Activated CD8-positive, alpha-beta memory T cell treated with anti-CD3 and anti-CD28 coated beads for 4 hours (primary cell): ENCODE measurements at places on chromosomes 5 and 9.

- no peak for DNase-seq
Observed at GRCh38 chr5:143521141-143521540, 117.7 kb upstream of the NR3C1 start.

GRCh38 chr5:131899686-131900085 lies 45.8 kb downstream of the MEIKIN start:
- DNase-seq = no peak

- DNase-seq = no peak
Observed at GRCh38 chr9:69376651-69377050, 51.6 kb downstream of the ENTREP1 start.

DNA sequence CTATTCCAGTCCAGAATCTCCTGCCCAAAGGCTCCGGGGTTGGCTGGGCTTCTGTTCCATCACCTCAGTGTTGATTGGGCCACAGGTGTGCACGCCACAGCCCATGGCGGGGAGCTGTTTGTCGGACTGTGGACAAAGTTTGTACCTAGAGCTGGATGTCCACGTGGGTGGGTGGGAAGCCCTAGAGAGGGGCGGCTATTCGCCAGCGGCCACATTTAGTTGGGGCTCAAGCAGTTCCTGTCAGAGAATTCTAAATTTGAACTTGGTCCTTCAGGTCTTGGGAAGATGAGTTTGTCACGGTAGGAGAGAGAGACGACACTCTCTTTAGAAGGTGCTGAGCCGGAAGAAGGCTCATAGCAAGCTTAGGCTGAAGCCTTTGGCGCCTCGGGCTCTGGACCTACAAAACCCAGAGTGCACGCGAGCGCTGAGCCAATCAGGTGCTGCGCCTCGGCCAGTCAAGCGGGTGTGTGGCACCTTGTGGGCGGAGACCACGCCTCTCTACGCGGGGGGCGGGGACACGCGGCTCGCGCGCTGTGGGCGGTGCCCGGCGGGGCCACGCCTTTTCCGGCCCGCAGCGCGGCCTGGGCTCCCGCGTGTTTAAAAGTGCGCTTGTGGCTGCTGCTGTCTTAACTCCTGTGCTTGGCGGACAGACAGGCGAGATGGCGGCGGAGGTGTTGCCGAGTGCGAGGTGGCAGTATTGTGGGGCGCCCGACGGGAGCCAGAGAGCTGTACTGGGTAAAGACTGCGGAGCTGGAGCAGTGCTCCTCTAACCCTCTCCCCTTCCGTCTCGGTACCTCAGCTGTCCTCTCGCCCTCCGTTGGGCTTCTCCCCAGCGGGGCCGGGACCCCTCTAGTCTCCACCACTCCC lies at the start of gene POLR1E:
POLR1E (plus strand) TSS at position 560 of the 867 bp plus-strand sequence; CDS start at position 660, 100 bp downstream.
- peak; percentile 92 for DNase-seq

DNA sequence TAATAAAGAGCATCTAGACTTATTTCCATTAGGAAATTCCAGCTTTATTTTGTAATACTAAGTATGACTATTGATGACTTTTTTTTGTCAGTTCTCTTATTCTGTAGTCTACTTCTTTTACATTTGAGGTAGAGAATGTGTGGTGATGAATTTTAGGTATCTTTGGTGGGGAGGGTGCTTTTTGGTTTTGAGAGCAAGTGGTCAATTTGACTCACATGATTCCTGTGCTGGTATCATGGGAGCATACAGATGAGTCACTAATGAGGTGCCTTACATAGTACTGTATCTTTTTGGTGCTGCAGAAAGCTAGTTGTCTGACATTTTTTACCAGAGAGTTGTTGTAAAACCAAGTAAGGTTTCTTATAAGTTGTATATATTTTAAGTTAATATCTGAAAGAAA lies 35.3 kb downstream of the ERBIN start:
- no peak for DNase-seq

DNA sequence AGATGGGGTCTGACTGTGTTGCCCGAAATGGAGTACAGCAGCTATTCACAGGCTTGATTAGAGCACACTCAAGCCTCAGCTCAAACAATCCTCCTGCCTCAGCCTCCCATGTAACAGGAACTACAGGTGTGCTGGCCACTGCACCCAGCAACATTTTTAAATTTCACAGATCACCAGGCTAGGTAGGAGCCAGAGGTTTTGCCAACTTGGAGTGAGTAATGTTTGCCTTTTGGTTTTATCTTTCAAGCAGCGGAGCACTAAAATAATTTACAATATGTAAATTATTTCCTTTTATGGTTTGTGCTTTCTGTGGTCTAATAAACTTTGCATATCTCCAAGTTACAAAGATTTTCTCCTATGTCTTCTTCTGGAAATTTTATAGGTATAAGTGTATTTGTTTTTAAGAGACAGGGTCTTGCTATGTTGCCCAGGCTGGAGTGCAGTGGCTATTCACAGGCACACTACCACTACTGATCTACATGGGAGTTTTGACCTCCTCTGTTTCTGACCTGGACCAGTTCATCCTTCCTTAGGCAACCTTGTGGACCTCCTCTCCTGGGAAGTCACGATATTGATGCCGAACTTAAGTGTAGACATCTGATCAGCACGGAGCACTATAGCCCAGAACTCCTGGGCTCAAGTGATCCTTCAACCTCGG lies 67.2 kb upstream of the SUSD1 start:
- no peak for DNase-seq

DNA sequence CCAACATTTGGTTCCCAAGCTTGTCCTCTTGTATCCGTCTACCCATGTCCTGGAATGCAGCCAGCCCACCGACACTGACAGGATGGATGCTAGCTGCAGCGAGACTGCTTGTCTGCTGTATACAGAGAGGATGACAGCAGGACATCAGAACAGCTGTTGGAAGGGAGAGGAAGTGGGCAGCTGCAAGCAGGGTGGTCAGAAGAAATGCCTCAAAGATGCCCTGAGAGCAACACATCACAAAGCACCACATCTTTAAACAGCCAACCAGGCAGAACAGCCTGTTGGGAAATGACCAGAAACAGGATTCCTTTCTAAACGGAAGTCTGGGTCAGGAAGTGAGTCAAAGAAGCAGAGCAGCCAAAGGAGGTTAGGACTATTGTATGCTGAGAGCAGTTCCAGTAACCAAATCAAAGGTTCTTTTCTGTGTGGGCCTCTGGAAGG lies 219.1 kb downstream of the NDUFS4 start:
- DNase-seq = no peak

GRCh38 chr5:54273715-54274114 lies 36.7 kb downstream of the ARL15 start:
- DNase-seq = no peak

DNA sequence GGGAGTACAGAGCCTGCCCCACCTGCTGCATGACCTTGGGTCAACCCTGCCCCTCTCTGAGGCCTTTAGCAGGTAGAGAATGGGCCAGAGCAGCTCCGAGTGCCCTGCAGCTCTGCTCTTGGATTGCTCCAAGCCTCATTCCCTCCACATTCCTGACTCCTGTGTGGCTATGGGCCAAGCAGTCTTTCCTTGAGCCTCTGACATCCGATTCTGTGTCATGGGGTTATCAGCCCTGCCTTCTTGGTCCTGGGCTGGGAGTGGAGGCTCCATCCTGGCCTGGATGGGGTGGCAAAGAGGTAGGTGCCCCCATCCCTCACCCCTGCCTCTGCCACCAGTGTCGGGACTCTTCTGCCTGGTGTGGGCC lies 13.7 kb downstream of the FPGS start:
- DNase-seq = no peak

GRCh38 chr5:108079753-108080152 lies 302.1 kb downstream of the FBXL17 start:
- no peak for DNase-seq

- DNase-seq = no peak
Observed at GRCh38 chr5:161934486-161934885, 86.6 kb downstream of the GABRA1 start.

- no peak for DNase-seq
Observed at GRCh38 chr5:65663804-65664521, 39.1 kb downstream of the SHLD3 start.

DNA sequence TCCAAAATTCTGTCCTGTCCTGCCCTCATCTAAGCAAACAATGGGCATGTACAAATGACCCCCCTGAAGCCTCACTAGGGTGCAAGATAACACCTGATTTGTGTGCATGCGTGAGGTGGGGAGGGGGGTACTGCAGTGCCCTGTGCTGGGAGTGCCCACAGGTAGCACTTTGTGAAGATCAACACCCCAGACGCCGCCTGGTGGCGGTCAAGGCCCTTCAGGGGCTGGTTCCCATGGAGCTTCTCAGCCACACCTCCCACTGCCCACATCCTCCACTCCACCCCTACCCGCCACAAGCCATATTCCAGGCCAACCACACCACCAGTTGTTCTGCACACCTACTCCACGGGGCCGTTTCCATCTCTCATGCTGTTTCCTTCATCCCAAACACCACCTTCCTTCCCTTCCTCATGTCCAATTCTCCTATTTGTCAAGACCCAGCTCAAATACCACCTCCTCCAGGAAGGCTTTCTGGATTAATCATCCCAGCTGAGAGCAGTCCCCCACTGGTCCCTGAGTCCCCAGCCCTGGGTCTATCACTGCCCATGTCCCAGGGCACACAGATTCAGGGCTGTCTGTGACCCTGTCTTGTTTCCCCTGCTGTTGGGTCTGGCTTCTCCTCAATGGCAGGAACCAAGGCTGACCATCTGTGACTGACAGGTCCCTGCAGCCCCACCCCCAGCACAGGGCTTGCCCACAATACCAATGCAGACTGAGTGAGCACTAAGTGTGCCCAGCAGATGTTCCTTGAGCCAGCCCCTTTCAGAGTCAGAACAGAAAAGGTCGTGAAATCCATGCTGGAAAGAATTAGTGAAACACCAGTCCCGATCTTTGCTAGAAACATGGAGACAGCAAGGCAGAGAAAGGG lies 178.4 kb downstream of the PAX5 start:
- no peak for DNase-seq

DNA sequence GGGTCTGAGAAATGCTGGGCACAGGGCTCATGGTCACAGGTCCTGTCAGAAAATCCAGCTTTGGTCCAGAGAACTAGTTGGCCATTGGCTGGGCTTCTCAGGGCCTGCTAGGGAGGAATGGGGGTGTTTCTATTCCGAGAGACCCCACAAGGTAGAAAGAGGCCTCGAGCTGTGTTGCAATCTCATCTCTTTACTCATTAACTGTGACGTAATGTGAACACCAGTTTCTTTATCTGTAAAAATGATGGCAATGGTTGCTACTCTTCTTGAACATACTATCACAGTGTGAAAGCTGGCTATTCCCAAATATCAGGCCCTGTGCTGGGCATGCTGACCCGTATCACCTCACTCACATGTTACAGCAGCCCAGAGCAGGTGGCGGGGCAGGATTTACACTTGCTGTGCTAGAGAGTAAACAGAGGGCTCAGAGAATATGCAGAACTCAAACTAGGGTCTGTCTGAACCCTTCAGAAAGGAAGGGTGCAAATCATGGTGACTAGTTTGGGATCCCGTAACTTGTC lies 35.7 kb upstream of the SLC25A51 start:
- no peak for DNase-seq

DNA sequence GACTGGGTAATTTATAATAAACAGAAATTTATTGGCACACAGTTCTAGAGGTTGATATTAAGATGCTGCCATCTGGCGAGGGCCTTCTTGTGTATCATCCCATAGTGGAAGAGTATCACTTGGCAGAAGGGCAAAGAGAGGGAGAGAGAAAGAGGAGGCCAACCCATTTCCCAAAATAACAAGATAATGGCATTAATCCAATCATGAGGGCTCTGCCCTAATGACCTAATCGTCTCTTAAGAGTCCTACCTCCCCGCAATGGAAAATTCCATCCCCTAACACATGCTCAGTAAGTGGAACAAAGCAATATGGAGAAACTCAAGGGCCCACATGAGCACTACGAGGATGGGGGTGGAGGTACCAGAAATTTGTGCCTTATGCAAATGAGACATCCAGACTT lies 17.6 kb upstream of the VDAC1 start:
- no peak for DNase-seq

GRCh38 chr5:74432216-74432615 lies 208.3 kb downstream of the ENC1 start:
- DNase-seq = no peak

DNA sequence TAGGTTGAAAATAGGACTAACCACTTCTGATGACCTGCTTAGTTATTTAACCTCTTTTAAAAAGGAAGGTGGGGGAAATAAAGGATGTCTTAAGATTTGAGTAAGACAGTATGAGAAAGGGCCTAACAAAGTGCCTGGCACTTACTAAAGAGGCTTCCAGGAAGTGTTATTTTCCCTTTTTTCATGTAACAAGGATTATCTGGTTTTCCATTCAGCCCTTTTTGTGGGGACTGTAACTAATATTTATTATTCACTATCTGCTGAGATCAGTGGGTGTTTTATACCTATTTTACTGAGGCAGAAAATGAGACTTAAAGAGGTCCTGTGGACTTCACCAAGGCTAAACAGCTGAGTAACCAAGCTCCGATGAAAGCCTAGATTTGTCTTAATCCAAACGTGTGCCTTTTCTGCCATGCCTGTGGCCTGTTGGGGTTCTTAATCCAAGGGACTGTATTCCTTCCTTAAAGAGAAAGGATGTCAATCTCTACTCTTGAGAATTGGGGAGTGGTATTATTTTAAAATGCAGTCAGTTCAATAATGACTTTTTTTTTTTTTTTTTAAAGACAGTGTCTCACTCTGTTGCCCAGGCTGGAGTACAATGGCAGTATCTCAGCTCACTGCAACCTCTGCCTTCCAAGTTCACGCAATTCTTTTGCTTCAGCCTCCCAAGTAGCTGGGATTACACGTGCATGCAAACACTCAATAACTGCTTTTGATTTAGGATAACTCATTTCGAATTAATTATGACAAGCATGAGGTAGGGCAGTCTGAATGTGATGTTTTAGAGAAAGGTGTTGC lies 6.5 kb downstream of the JMY start:
- DNase-seq = no peak

DNA sequence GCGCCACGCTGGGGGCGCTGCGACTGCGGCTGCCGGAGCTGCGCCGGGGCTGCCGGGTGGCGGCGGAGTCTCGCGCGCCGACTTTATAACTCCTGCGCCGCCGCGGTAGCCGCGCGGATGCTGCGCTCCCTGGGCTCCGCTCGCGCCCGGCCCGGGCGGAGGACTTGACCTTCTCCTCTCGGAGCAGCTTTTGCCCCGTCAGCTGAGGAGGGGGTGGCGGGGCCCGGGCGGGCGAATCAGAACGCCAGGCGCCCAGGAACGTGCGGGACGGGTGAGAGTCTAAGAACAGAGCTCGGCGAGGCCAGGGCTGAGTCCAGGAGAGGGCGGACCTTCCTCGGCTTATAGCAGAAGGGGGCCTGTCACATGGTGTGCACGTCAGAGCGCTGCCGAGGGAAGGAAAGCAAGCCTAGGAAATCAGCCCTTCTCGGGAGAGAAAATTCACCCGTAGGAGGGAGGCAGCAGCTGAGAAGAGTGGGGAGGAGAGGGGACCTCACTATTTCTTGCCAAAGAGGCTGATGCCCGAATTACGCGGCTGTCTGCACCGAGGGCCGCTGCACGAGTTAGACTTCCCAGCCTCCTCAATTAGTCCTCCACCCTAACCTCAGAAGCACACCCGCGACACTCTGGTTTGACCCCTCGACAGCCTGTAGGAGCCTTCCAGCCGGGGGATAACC lies at the start of gene FOXD1:
FOXD1 (minus strand) TSS at position 315 of the 674 bp plus-strand sequence. CDS start 415 bp downstream, outside the sequence.
- DNase-seq = no peak
